Activated T-helper 1 cell treated with anti-CD3 and anti-CD28 coated beads, Interleukin-2, amount 50 U/mL, for 16 hours (primary cell): ENCODE measurements at places on chromosomes 13 and 19.

- DNase-seq, result no peak
Observed at GRCh38 chr13:113598081-113598410, 13.5 kb downstream of the TFDP1 start.

GRCh38 chr13:85990397-85990796 is 191.2 kb upstream of the SLITRK6 start:
- no peak for DNase-seq

DNA sequence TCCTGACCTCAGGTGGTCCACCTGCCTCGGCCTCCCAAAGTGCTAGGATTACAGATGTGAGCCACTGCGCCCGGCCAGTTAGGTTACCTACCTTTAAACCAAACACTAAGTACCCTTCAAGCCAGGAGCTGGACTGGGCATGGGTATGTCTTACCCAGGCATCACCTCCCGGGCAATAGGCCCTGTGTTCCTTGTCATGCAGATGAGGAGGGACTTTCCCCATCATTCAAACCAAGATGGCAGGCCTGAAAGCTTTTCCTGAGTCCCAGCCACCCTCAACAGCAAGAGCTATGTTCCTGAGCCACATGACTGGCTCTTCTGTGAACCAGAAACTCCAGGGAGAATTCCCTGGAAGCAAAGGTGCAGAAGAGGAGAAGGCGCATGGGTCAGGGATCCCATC is 9.5 kb downstream of the RAB8A start:
- DNase-seq, result no peak

DNA sequence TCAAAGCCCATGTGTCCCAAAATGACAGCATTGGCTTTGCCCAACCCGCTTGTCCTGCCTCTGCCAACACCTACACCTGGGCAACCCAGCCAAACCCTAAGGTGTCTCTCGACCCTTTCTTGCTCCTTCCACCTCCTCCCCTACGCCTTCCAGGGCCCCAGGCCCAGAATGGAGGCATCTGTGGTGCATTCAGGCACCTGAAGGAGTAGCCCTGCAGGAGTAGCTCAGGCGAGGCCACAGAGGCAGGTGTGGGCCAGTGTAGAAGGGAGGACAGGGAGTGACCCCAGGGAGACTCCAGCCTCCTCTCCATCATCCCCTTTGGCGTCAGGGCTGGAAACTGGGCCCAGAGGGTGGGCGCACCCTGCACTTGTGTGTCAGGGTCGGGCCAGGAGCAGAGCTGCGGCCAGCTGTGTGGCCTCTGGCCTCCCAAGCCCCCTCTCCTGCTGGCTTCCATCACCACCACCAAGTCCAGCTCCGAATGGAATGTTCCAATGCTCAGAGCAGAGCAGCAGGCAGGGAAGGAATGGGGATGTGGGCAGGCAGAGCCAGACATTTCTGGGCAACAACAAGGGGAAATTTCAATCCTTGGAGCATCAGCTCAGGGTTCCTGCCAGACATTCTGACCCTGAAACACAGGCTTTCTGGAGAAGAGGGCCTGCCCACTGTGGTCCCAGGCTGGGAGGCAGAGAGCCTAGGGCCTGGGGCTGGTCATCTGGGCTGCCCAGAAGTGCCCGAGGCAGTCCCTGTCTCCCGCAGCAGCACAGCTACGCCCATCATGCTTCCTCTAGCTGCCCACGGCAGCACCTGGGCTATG is 16.4 kb downstream of the PLEKHF1 start:
- no peak for DNase-seq

DNA sequence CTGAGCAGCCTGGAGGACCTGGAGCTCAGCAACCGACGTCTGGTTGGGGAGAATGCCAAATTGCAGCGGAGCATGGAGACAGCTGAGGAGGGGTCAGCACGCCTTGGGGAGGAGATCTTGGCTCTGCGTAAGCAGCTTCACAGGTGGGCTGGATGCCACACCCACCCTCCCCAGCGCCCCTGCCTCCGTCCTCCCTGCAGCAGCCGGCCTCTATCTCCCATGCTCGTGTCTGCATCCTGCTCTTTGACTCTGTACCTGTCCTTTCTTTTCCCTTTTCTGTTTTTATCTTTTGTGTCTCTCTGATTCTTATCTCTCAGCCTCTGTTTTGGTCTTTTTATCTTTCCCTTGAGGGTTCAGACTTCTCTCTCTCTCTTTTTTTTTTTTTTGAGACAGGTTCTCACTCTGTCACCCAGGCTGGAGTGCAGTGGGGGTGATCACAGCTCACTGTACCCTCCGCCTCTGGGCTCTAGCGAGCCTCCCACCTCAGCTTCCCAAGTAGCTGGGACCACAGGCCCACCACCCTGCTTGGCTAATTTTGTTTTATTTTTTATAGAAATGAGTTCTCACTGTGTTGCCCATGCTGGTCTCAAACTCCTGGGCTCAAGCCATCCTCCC is 10.1 kb downstream of the KASH5 start:
- DNase-seq, result no peak

GRCh38 chr19:1860042-1860775 is 3.2 kb downstream of the KLF16 start:
- peak; percentile 52 for DNase-seq

- no peak for DNase-seq
Observed at GRCh38 chr13:64332048-64332447, 2898.1 kb downstream of the PCDH9 start.

GRCh38 chr13:84571264-84571663 is 689.0 kb upstream of the SLITRK1 start:
- DNase-seq, result no peak

- no peak for DNase-seq
Observed at GRCh38 chr13:114081761-114082681, 50.4 kb downstream of the RASA3 start.
